ENCODE measurements at places on chromosomes 1 and 21.

- no peak for DNase-seq
Measured at GRCh38 chr21:35382696-35383095, 333.6 kb upstream of the RUNX1 start.

- peak; percentile 42 for DNase-seq
Measured at GRCh38 chr1:202143011-202143767, 1.3 kb downstream of the ARL8A start.

GRCh38 chr21:45309069-45309986 lies 21.6 kb upstream of the POFUT2 start:
- DNase-seq, result peak; percentile 71

DNA sequence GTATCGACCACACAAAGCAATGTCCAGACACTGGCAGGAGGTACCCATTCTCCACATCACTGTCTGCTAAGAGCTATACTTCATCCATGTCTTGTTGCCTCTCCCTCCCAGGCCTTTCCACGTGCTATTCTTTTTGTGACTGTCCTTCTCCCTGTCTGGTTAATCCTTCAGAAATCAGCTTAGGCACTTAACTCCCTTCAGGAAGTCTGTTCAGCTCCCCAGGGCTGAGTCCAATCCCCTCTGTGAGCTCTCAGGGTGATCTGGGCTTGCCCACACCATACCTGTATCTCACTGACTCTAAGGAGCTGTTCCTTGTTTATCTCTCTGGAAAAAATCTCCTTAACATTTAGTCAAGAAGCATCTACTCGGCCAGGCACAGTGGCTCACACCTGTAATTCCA lies 69.4 kb downstream of the NID1 start:
- DNase-seq, result no peak

GRCh38 chr1:38500891-38501290 lies 358.7 kb downstream of the RRAGC start:
- DNase-seq, result no peak

Measured in large intestine (tissue), 12 donors.